ENCODE measurements at places on chromosomes 3 and 15. TPM values are rescaled to one million over a fixed set of nuclear protein-coding genes. Genes with fewer than 3 reads are reported as not detected.

The ZMYND10 gene
- total RNA-seq: not detected

The SPATA12 gene
- 0.13 TPM for total RNA-seq

The GOLGA6D gene
- total RNA-seq: not detected

The UBR1 gene
- 20.7 TPM for total RNA-seq

The PRKCI gene
- 20.5 TPM for total RNA-seq

The ST6GAL1 gene
- total RNA-seq: 25.3 TPM

The GRK7 gene
- not detected for total RNA-seq

The TSPAN3 gene
- 304 TPM for total RNA-seq

The LSM3 gene
- total RNA-seq: 23.5 TPM

The GNAT1 gene
- total RNA-seq: not detected

The MOBP gene
- under 0.01 TPM for total RNA-seq

The ATP13A5 gene
- total RNA-seq: not detected

The GAP43 gene
- total RNA-seq: not detected

The WDR93 gene
- not detected for total RNA-seq

The NDUFB5 gene
- total RNA-seq: 114 TPM

The LXN gene
- 50.4 TPM for total RNA-seq

The PPARG gene
- 20.1 TPM for total RNA-seq

The UBA5 gene
- total RNA-seq: 29.4 TPM

The TERC gene
- total RNA-seq: 146 TPM

The BUB1B gene
- 51.1 TPM for total RNA-seq

The AP3B2 gene
- not detected for total RNA-seq

The TMCO5A gene
- total RNA-seq: not detected

The TEX9 gene
- total RNA-seq: 1.5 TPM

The FMN1 gene
- total RNA-seq: under 0.01 TPM

The SYNPR gene
- not detected for total RNA-seq

The SCN5A gene
- total RNA-seq: 5.5 TPM

The PLSCR5 gene
- not detected for total RNA-seq

The LRRC34 gene
- 3.2 TPM for total RNA-seq

All from mammary microvascular endothelial cell (primary cell).